ENCODE measurements at places on chromosomes 2 and 18. TPM values are rescaled to one million over a fixed set of nuclear protein-coding genes. Genes with fewer than 3 reads are reported as not detected.
A peak's percentile ranks its signal among the peaks of the same experiment; 100 is the strongest.

- DNase-seq: no peak
These were observed 18.8 kb downstream of the PSMG2 start for GRCh38 chr18:12721495-12722275.

- no peak for DNase-seq
These were observed 97.7 kb upstream of the CAB39 start for GRCh38 chr2:230614913-230615332.

DNA sequence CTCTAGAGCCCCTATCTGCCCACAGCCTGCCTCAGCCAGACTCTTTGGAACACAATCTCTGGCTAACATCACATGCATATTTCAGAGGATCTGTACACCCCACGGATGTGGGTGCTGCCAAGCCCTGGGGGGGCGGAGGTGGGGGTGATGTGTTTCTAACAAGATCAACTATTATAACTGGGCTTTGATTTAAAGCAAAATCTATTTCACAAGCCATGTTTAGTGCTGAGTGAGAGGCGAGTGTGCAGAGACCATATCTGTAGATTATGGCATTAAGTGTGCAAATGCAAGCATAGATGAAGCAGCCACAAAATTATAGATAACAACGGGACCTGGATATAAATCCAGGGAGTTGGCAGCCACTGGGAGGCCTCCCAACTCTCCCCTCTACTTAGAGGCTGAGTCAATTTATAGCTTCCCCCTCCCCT is 135.8 kb upstream of the SMAD2 start:
- DNase-seq: no peak

GRCh38 chr2:74515271-74515980 is 1.2 kb downstream of the TLX2 start:
- no peak for DNase-seq

- peak; percentile 34 for DNase-seq
These were observed 82.1 kb downstream of the TNP1 start for GRCh38 chr2:216777637-216778273.

NTSR2 gene
- total RNA-seq: not detected

RGPD8 gene
- total RNA-seq: 16.1 TPM
